ENCODE measurements at places on chromosomes 3 and 15. TPM values are rescaled to one million over a fixed set of nuclear protein-coding genes. Genes with fewer than 3 reads are reported as not detected.

TMC3 gene
- not detected for total RNA-seq

B4GALT4 gene
- 55.6 TPM for total RNA-seq

GOLGA6A gene
- total RNA-seq = not detected

CLDN18 gene
- total RNA-seq = not detected

GPR171 gene
- not detected for total RNA-seq

CFAP100 gene
- total RNA-seq = not detected

ARGFX gene
- total RNA-seq = not detected

C2CD4B gene
- total RNA-seq = not detected

C2CD4A gene
- not detected for total RNA-seq

MESP2 gene
- total RNA-seq = not detected

RETNLB gene
- total RNA-seq = not detected

GRCh38 chr3:189789432-189789831 is 158.2 kb downstream of the TP63 start:
- no peak for DNase-seq
- no peak overlapping the region for H3K4me3 ChIP-seq
- H3K27ac ChIP-seq = no peak overlapping the region
- peaks cover 9% of the 10 kb centered on the region for H3K4me1 ChIP-seq
- H3K36me3 ChIP-seq = no peaks in the 10 kb centered on the region
- H3K27me3 ChIP-seq = no peaks in the 10 kb centered on the region

DNA sequence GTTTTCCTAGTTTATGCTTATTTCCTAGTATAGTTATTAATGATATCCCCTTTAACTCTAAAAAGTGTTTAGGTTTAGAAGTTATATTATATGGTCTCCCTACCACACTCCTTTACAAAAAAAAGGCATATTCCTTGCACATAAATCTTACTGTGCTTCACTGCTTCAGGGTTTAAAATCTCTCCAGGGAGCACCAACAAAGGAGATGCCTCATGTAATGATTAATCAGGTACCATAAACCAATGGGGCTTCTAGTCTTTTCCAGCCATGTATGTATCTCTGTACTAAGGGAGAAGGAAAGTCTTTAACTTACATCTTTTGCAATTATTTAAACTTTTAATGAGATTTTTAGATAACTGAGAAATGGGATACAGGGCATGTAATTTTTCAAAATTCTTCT is 91.5 kb upstream of the RBMS3 start:
- peaks cover 37% of the 10 kb centered on the region for H3K4me1 ChIP-seq
- H3K4me3 ChIP-seq = no peak overlapping the region
- no peaks in the 10 kb centered on the region for H3K36me3 ChIP-seq
- H3K27me3 ChIP-seq = no peaks in the 10 kb centered on the region

- peak overlapping the region; percentile 71 for H3K27ac ChIP-seq
- H3K4me3 ChIP-seq = no peak overlapping the region
- H3K36me3 ChIP-seq = no peaks in the 10 kb centered on the region
These were observed 42.9 kb upstream of the CTSH start for GRCh38 chr15:78987556-78988360.

DNA sequence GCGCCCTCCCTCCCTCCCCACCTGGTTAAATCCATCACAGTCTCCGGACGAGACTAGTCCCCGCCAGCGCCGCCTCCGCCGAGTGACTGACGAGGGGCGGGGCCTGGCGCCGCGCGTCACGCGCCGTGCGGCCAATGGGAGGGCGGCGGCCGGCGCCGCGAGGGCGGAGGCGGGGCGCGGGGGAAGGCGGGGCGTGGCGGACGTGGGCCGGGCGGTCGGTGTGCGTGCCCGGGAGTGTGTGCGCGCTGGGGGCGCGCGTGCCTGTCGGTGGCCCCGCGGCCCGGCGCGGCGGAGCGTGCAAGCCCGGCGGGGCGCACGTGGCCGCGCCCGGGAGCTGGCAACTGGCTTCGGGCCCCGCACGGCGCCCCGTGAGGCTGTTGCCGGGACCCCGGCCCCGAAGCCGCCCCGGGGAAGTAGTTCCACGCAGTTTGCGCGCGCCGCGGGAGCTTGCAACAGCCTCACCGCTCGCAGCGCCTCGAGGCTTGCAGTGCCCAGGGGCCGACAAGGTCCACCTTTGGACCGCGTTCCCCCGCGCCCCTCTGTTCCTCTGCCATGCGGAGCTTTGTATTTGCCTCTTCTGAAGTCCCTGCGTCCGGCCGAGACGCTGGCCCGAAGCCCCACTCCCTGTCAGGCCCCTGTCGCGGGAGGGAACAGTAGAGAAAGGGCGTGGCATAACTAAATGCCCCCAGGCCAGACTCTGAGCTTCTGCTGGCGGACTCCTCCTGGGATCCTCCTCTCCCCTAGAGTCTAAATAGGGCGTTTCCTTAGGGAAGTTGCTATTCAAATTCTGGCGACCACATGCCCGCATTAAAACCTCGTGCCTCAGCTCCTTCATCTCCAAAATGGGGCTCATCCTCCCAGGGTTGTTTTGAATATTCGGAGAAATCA is 400.9 kb downstream of the SHQ1 start:
- H3K4me3 ChIP-seq = peak overlapping the region; percentile 95
- peak overlapping the region; percentile 54 for H3K27ac ChIP-seq
- peaks cover 15% of the 10 kb centered on the region for H3K4me1 ChIP-seq
- H3K36me3 ChIP-seq = no peaks in the 10 kb centered on the region
- peak; percentile 97 for DNase-seq

DNA sequence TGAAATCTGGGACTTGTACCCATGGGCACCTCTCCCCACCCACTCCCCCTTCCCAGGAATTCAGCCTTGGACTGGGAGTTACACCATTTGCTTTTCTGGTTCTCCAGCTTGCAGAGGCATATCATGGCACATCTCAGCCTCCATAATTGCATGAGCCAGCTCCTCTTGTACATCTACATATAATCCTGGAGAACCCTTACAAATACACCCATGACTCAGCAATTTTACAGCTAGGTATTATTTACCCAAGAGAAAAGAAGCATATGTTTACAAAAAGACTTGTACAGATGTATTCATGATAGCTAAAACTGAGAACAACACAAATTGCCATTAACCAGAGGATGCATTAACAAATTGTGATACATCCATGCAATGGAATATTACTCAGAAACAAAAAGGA is 58.4 kb downstream of the RPLP1 start:
- no peak for DNase-seq
- no peaks in the 10 kb centered on the region for H3K36me3 ChIP-seq
- no peak overlapping the region for H3K27ac ChIP-seq

DNA sequence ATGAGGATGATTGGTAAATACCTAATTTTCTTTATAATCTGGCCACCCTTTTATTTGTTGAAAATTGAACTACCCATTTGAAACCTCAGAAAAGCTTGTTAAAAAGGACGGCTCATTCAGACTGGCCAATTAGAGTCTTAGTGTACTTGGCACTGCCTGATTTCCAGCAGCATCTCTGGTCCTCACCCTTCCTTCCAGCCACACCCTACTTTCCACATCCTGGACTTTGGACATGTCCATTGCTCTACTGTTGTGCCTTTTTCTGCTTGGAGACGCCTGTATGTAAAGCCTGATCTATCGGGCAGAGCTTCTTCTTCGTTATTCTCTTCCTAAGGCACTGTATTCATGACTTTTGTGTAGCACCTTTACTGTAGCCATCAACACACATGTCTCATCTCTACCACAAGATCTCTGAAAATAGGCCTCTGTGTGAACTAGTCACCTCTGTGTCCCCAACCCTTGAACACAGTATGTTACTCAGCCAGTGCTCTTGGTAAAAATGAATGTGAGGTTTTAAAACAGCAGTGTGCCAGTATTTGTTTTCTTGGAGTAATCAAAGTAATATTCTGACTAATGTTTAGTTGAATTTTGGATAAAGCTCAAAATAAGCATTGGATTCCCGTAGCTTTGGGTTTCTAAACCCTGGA is 6.8 kb downstream of the RBM5 start:
- H3K27ac ChIP-seq = peak overlapping the region; percentile 5
- peak; percentile 41 for DNase-seq
- no peaks in the 10 kb centered on the region for H3K27me3 ChIP-seq

DNA sequence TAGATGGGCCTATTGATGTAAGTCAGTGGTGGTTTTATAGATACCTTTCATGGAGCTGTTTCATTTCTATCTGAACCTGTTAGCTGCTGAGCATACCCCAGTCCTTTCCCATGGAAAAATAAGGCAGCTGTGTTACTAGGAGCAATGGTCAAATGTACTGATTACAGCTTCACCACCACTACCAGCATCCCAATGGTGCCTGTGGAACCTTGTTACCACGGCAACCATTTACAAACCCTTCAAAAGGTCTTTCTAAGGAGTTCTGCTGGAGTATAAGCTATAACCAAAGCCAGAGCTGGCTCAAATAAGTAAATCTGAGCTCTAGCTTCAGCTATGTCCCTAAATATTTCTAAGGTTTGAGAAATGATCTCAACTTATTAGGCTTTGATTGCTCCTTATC is 133.4 kb upstream of the ACP3 start:
- no peak overlapping the region for H3K27ac ChIP-seq
- 0 out of 2 replicates have a peak, but pooled peaks cover 8% of the 10 kb centered on the region for H3K27me3 ChIP-seq
- H3K4me1 ChIP-seq = no peaks in the 10 kb centered on the region
- H3K36me3 ChIP-seq = no peaks in the 10 kb centered on the region
- DNase-seq = no peak

DNA sequence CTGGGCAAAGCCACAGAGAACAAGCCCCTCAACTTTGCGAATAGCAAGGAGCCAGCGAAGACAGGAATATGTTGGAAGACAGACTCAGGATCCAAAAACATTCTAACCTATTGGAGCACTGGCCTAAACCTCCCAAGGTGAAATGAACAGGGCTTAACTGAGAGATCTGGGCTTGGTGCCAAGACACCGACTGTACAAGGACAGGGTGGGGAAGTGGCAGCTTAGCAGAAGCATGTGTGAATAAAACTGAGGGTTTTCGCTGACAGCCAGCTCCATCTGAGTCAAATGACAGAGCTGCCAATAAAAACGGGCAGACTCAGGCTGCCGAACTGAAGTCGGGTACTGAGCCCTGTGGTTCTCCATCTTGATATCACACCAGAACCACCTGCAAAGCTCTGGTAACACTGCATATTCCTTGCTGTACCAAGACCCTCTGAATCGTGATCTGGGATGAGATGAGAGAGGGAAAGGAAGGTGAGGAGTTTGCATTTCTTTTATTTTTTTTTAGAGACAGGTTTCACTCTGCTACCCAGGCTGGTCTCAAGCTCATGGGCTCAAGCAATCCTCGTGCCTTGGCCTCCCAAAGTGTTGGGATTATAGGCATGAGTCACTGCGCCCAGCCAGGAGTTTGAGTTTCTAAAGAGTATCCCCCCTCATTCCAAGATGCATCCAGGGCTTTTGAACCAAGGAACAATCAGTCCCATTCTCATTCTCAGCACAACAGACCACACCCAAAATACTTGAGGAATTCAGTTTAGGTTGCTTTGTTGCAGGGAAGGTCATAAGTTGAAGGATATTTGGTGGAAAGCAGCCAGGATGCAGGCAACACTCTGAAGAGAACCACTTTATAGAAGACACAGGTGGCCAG is 6.0 kb upstream of the PLCB2 start:
- H3K27ac ChIP-seq = no peak overlapping the region
- H3K36me3 ChIP-seq = no peaks in the 10 kb centered on the region
- peaks cover 27% of the 10 kb centered on the region for H3K4me1 ChIP-seq
- H3K27me3 ChIP-seq = no peaks in the 10 kb centered on the region
- no peak overlapping the region for H3K4me3 ChIP-seq

- 0 out of 2 replicates have a peak overlapping the region, but pooled peaks have one; percentile 5 for H3K4me3 ChIP-seq
- DNase-seq = peak; percentile 68
- peak overlapping the region; percentile 88 for H3K27ac ChIP-seq
- H3K27me3 ChIP-seq = no peaks in the 10 kb centered on the region
These were observed 42.9 kb upstream of the APH1B start for GRCh38 chr15:63234451-63234870.

DNA sequence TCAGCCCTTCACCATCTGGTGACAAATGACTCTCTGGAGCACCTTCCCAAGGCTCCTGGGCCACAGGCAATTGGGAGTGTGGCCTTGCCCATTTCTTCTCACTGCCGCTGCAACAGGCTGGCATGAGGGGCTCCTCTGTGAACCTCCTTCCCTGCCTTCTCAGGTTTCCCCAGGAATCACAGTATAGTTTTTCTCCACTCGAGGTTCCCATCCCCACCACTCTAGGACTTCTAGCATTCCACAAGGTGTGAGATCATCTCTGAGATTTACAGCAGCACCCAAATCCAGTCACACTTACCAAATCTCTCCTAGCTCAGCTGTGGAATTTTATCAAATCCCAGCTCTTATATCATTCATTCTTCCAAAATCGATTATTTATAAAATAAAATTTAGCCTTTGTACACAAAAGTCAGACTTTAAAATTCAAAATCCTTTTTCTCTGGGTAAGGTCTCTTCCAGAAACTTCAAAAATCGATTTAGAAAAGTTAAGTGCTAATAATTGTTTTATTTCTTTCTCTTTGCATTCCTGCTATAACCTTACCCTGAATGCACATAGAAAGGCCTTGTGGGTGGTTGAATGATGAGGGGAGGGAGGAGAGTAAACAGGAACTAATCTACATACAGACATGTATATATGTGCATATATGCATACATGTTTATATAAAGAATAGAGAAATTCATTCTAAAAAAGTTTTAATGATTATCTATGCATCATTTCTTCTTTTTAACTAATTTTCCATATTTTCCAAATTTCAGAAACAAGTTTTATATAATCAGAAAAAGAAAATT is 18.9 kb upstream of the ATP13A4 start:
- H3K27ac ChIP-seq = no peak overlapping the region
- no peak for DNase-seq
- H3K27me3 ChIP-seq = peaks cover 10% of the 10 kb centered on the region
- H3K4me1 ChIP-seq = peaks cover 5% of the 10 kb centered on the region

GRCh38 chr3:32961189-32961715 is 9.8 kb downstream of the CCR4 start:
- DNase-seq = no peak
- H3K36me3 ChIP-seq = no peaks in the 10 kb centered on the region
- no peak overlapping the region for H3K27ac ChIP-seq
- H3K4me3 ChIP-seq = no peak overlapping the region
- H3K27me3 ChIP-seq = no peaks in the 10 kb centered on the region

GRCh38 chr3:41018855-41019254 is 180.4 kb upstream of the CTNNB1 start:
- no peaks in the 10 kb centered on the region for H3K4me1 ChIP-seq
- no peak overlapping the region for H3K4me3 ChIP-seq
- H3K27me3 ChIP-seq = no peaks in the 10 kb centered on the region
- no peaks in the 10 kb centered on the region for H3K36me3 ChIP-seq
- H3K27ac ChIP-seq = no peak overlapping the region

GRCh38 chr3:126549861-126550487 is 8.8 kb downstream of the C3orf22 start:
- no peaks in the 10 kb centered on the region for H3K36me3 ChIP-seq
- H3K4me1 ChIP-seq = no peaks in the 10 kb centered on the region
- no peaks in the 10 kb centered on the region for H3K27me3 ChIP-seq
- H3K4me3 ChIP-seq = no peak overlapping the region
- H3K27ac ChIP-seq = no peak overlapping the region
- no peak for DNase-seq

- no peaks in the 10 kb centered on the region for H3K4me1 ChIP-seq
- peaks cover 4% of the 10 kb centered on the region for H3K27me3 ChIP-seq
- no peak overlapping the region for H3K27ac ChIP-seq
- no peak for DNase-seq
- H3K4me3 ChIP-seq = no peak overlapping the region
These were observed 2.0 kb downstream of the DISP2 start for GRCh38 chr15:40360015-40360414.

GRCh38 chr3:49711489-49711888 is 8.0 kb downstream of the AMIGO3 start:
- no peak overlapping the region for H3K27ac ChIP-seq
- H3K4me3 ChIP-seq = no peak overlapping the region
- no peaks in the 10 kb centered on the region for H3K36me3 ChIP-seq
- no peaks in the 10 kb centered on the region for H3K27me3 ChIP-seq
- no peaks in the 10 kb centered on the region for H3K4me1 ChIP-seq

All from GM23248 (cell line).